Activated T-helper 2 cell treated with anti-CD3 and anti-CD28 coated beads, Interferon-gamma antibody, Interleukin-2, Interleukin-4, amounts not matched to agents 10 μg/mL and 5 μg/mL and 100 μg/mL, durations not matched to agents 14 hours and 24 hours and 36 hours (primary cell): ENCODE measurements at places on chromosomes 6 and 20. TPM values are rescaled to one million over a fixed set of nuclear protein-coding genes. Genes with fewer than 3 reads are reported as not detected.
A peak's percentile ranks its signal among the peaks of the same experiment; 100 is the strongest.

Gene CD109
- total RNA-seq = 24.4 and 26.1 TPM in 2 replicates

DNA sequence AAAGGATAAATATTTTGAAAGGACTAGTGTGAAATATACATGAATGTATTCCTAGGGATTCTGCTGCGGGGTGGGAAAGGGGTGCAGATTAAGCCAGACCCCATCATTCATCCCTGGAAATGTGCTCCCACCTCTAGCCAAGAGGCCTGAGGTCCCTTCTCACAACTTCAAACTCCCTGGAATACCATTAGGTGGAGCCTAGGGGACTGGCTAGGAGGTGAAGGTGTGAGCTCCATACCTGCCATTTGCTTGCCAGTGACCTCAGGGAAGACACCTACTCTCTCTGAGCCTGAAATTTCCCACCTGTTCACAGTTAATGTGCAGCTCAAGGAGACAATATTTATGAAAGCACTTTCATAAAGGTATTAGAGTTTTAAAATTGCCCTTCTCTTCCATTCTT is 4.7 kb upstream of the CCN2 start:
- H3K36me3 ChIP-seq = no peaks in the 10 kb centered on the region
- no peak overlapping the region for H3K27ac ChIP-seq
- H3K27me3 ChIP-seq = peaks cover 40% of the 10 kb centered on the region
- H3K4me1 ChIP-seq = no peaks in the 10 kb centered on the region

Gene C4A
- 2.6 and 3.1 TPM in 2 replicates for total RNA-seq

Gene IL17A
- total RNA-seq = 0.18 TPM in 1 of 2 replicates, not detected in the other

DNA sequence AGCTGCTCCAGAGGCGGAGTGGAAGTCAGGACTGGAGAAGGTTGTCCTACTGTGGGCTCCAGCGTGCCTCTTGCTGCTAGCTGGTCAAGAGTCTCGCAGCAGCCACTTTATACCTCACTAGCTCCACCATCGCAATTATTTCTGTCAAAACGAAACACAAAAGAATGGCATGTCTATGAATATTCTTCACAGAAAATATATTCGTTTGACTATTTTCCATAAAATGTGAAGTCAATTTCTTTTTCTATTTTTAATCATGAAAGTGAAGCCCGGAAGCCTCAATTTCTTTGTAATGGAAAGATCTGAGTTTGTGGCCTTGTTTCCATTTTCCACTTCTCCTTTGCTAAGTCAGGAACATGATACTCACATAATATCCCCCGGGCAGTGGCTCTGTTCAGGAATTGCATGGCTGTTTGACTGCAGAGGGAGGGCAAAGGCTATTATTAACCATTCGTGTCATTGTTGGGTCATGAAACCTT is 51.7 kb downstream of the DTD1 start:
- H3K27ac ChIP-seq = no peak overlapping the region
- peaks cover 4% of the 10 kb centered on the region for H3K4me1 ChIP-seq
- no peak for DNase-seq
- H3K4me3 ChIP-seq = no peak overlapping the region
- peaks cover 9% of the 10 kb centered on the region for H3K36me3 ChIP-seq
- no peaks in the 10 kb centered on the region for H3K27me3 ChIP-seq

GRCh38 chr6:26575494-26575939 is 21.2 kb upstream of the ABT1 start:
- no peaks in the 10 kb centered on the region for H3K27me3 ChIP-seq
- no peak overlapping the region for H3K4me3 ChIP-seq
- H3K4me1 ChIP-seq = peaks cover 34% of the 10 kb centered on the region
- H3K27ac ChIP-seq = no peak overlapping the region

GRCh38 chr6:158485431-158485830 is 74.5 kb upstream of the TMEM181 start:
- no peak overlapping the region for H3K4me3 ChIP-seq
- H3K36me3 ChIP-seq = no peaks in the 10 kb centered on the region
- H3K27me3 ChIP-seq = no peaks in the 10 kb centered on the region
- no peak overlapping the region for H3K27ac ChIP-seq
- peaks cover 6% of the 10 kb centered on the region for H3K4me1 ChIP-seq

GRCh38 chr6:28618898-28619555 is 93.3 kb downstream of the GPX5 start:
- H3K4me1 ChIP-seq = no peaks in the 10 kb centered on the region
- no peaks in the 10 kb centered on the region for H3K36me3 ChIP-seq
- peaks cover 36% of the 10 kb centered on the region for H3K27me3 ChIP-seq

Gene SYCP2L
- total RNA-seq = 0.11 and 0.23 TPM in 2 replicates

- H3K27me3 ChIP-seq = peaks cover 5% of the 10 kb centered on the region
- H3K4me3 ChIP-seq = no peak overlapping the region
- H3K27ac ChIP-seq = no peak overlapping the region
- H3K4me1 ChIP-seq = no peaks in the 10 kb centered on the region
These were observed 8.9 kb downstream of the SLC22A2 start for GRCh38 chr6:160249671-160250070.

DNA sequence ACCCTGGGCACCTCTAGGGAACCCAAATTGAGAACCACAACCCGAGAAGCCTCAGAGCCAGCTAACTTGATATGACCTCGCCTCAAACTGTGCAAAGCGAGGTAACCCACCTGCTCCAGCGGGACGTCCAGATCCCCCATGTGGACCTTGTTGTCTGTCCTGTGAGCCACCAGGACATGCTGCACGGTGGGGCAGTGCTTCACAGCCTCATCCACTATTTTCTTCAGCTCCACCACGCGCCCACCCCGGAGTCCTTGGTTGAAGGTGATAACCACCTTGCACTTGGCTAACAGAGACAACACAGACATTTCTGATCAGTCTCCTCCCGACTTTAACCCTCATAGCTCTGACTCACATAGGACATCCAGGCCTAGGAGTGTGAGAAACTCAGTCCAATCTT is 30.8 kb upstream of the APMAP start:
- H3K27me3 ChIP-seq = no peaks in the 10 kb centered on the region
- H3K4me3 ChIP-seq = no peak overlapping the region
- no peak overlapping the region for H3K27ac ChIP-seq

Gene FARS2
- total RNA-seq = 18.4 and 19.7 TPM in 2 replicates

DNA sequence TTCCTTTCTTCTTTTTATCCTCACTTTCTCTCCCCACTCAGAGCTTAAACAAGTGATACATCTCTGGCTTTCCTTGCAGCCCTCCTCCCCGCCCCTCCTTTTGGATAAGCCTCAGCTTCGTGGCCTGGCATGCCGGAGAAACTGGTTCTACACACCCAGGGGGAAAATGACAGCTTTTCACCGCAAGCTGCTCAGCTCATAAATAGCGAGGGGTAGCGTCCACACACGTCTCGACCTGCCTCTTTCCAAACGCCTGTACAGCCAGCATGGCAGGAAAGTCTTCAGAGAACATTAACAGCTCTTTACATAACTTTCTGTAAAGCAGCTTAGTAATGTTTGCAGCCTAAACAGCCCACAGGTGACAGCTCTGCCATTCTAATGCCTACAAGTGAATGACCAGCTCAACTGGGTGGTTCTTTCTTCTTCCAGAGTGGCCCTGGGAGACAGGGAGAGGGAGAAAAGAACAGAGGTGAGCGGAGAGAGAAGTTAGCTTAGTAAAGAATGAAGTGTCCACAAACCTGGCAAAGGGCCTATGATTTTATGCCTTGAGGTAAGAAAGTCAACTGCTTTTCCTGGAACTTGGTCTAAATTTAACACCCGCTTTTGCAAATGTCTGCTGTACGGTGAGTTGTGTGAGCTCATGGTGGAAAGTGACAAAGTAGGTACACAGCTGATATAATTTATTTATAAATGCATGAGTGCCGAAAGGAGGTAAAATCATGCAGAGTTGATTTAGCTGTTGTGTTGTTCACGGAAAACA is 251.5 kb downstream of the TFAP2A start:
- H3K36me3 ChIP-seq = no peaks in the 10 kb centered on the region
- H3K27ac ChIP-seq = no peak overlapping the region
- H3K4me3 ChIP-seq = no peak overlapping the region
- no peaks in the 10 kb centered on the region for H3K27me3 ChIP-seq
- no peak for DNase-seq

DNA sequence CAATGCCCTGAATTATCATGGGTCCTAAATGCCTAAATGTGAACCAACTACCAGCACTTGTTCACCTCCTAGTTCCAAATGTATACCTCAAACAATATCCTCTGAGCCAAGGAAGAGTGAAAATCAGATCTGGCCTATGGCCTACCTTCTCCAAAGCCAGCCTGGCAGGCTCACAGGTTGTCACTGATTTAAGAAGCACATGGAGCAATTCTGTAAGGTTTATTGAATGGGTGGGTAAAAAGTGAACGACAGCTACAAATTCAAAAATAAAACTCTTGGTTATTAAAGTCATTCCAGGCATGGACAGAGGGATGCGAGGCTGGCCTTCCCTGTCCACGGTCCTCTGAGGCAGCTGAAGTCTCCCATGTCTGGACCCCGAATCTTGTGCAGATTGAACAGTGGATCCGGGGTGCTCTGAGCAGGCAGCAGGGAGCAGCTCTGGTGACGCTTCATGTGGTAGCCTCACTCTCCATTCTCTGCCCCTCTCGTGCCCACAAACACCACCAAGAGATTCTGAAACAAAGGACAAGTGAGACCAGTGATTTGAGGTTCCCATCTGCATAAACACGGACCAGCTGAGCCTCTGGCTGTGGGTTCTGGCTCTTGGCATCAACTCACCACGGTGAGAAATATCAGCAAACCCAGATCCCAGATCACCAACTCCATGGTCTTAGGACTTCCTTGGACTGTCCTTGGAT is 14.6 kb downstream of the SNHG17 start:
- peaks cover 6% of the 10 kb centered on the region for H3K4me1 ChIP-seq
- H3K27me3 ChIP-seq = no peaks in the 10 kb centered on the region
- peaks cover 91% of the 10 kb centered on the region for H3K36me3 ChIP-seq
- no peak overlapping the region for H3K27ac ChIP-seq

DNA sequence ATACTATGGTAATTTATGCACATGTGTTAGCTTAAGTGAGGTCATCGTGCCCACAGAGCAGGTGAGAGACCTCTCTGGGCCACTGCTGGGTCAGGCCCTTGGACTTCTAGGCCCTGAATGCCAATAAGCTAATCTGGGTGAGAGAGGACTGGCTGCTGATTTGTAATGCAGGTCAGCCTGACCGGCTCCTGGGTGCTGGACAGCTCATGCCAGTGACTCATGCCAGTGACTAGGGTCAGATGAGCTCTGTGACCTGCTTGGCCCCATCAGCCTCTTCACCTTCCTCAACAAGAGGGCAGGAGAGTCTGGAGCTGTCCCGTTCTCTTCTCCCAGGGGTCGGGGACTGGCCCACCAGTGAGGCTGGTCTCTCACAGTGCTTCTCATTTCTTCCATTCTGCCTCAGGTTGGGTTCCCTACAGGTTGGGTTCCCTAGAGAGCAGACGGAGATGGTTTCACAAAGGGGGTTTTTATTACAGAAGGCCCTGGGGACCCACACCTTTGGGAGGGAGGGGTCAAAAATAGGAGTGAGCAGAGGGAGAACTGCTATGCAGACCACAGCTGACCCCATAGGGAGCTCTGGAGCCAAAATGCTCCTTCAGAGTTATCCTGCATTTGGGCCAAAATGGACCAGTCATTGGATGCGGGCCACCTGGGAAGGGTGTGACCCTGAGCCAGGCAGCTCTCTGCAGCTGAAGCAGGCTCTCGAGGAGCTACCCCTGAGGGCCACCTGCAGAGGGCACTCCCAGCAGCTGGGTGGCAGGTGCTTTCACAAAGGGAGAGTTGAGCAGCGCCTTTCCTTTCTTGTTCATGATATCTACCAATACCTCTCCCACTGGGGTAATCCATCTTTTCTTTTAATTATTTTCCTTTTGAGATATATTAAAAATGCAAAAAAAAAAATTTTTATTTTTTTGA is 2.2 kb upstream of the OXT start:
- DNase-seq = no peak
- H3K4me1 ChIP-seq = peaks cover 13% of the 10 kb centered on the region
- peaks cover 4% of the 10 kb centered on the region for H3K36me3 ChIP-seq
- peaks cover 9% of the 10 kb centered on the region for H3K27me3 ChIP-seq
- no peak overlapping the region for H3K27ac ChIP-seq

DNA sequence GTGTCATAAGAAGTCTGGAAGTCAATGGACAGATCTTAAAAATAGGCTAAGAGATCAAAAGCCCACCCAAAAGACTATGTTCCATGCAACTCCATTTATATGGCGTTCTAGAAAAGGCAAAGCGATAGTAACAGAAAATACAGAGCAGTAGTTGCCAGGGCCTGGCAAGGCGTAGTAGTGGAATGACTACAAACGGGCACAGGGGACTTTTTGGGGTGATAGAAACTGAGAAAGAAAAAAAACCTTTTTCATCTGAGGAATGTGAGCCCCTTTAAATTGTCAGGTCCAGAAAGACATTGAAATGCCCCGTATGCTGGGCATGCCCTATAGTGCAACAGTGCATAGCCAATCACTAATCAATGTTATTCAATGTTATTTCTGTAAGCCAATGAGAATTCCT is 47.2 kb upstream of the FAM50B start:
- no peak overlapping the region for H3K27ac ChIP-seq
- H3K36me3 ChIP-seq = no peaks in the 10 kb centered on the region
- no peak overlapping the region for H3K4me3 ChIP-seq
- no peak for DNase-seq

Gene LY6G6D
- not detected in 2 replicates for total RNA-seq

GRCh38 chr20:20407891-20408805 is 40.2 kb downstream of the INSM1 start:
- DNase-seq = no peak
- peaks cover 37% of the 10 kb centered on the region for H3K4me1 ChIP-seq
- H3K4me3 ChIP-seq = peak overlapping the region; percentile 30
- H3K27ac ChIP-seq = no peak overlapping the region

DNA sequence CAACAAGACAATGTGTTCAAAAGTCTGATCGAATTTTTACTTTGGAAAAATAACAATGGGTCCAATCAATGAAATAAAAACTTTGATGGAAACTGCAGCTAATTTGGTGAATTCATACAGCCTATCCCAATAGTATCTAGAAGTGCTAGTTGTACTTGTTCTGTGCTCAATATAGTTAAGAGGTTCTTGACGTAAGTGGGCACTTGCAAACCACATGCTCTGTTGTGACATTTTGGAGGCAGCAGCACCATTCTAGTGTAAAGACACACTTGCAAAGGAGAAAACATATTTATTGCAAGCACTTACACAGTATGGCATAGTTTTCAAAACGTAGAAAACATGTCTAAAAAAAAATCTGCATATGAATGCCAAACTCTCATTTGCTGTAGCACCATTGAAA is 6.7 kb upstream of the KLHL31 start:
- H3K4me3 ChIP-seq = no peak overlapping the region
- no peaks in the 10 kb centered on the region for H3K36me3 ChIP-seq
- no peaks in the 10 kb centered on the region for H3K4me1 ChIP-seq
- no peak overlapping the region for H3K27ac ChIP-seq

Gene COL10A1
- not detected in 2 replicates for total RNA-seq

Gene TRPC4AP
- total RNA-seq = 52.3 and 52.4 TPM in 2 replicates

Gene UBE2C
- 142 and 145 TPM in 2 replicates for total RNA-seq

- H3K27me3 ChIP-seq = no peaks in the 10 kb centered on the region
- no peaks in the 10 kb centered on the region for H3K36me3 ChIP-seq
- no peak overlapping the region for H3K27ac ChIP-seq
- DNase-seq = no peak
- H3K4me1 ChIP-seq = no peaks in the 10 kb centered on the region
These were observed 402.5 kb downstream of the PLCB1 start for GRCh38 chr20:8534368-8535160.

- H3K27ac ChIP-seq = no peak overlapping the region
- peaks cover 2% of the 10 kb centered on the region for H3K27me3 ChIP-seq
- no peak for DNase-seq
- H3K36me3 ChIP-seq = no peaks in the 10 kb centered on the region
- H3K4me1 ChIP-seq = no peaks in the 10 kb centered on the region
- no peak overlapping the region for H3K4me3 ChIP-seq
These were observed 99.7 kb downstream of the TMEM170B start for GRCh38 chr6:11637266-11637665.
